Endothelial cell (in vitro differentiated cells): ENCODE measurements at places on chromosomes 16 and 17. TPM values are rescaled to one million over a fixed set of nuclear protein-coding genes. Genes with fewer than 3 reads are reported as not detected.

GRCh38 chr17:10211666-10212065 lies 13.3 kb upstream of the GAS7 start:
- no peak overlapping the region for H3K27ac ChIP-seq
- peaks cover 3% of the 10 kb centered on the region for H3K27me3 ChIP-seq
- no peak for DNase-seq
- H3K36me3 ChIP-seq: no peaks in the 10 kb centered on the region
- H3K4me1 ChIP-seq: peaks cover 9% of the 10 kb centered on the region

DNA sequence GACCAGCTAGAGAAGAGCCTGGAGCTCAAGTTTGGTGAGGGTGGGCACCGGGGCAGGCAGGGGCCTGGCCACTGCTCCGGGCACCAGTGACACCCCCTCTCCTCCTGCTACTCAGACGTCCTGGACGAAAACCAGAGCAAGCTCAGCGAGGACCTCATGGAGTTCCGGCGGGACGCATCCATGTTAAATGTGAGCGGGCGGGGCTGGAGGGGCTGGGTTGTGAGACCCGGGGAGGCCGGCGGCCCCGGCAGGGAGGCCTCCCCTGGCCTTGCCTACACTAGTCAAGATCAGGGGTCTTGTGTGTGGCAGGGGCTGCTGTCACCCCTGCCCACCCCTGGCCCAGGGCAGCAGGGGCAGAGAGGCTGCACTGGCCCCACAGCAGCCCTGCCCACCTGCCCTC lies 17.8 kb downstream of the TRAF7 start:
- H3K4me1 ChIP-seq: peaks cover 17% of the 10 kb centered on the region
- H3K27ac ChIP-seq: peak overlapping the region; percentile 52
- no peak for DNase-seq
- peaks cover 14% of the 10 kb centered on the region for H3K36me3 ChIP-seq

DNA sequence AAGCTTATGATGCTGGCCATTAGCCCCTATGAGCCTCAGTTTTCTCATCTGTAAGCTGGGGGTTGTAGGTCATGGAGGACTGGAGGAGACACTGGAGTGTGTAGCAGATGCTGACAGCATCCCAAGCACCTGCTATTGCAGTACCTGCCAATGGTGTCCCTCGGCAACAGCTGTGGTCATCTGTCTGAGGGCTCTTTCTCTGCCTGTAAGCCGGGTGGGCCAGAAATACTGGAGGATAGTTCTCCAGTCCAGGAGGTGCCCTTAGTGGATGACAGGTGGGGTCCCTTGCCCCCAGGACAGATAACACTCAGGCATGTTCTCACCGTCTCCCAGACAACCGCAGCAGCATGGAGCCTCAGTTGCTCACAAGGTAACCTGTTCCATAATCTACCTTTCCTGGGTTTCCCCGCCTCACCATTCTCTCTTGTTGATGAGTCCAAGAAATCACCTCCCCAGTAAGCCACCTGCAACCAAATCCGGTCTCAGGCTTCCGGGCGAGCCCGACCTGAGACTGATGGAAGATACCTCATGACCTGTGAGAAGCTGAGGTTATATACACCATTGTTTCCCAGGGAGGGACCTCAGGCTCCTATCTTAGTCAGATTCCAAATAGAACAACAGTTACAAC lies 23.8 kb downstream of the NLRP1 start:
- DNase-seq: no peak
- peaks cover 1% of the 10 kb centered on the region for H3K27me3 ChIP-seq
- H3K4me3 ChIP-seq: no peak overlapping the region
- no peaks in the 10 kb centered on the region for H3K4me1 ChIP-seq

DNA sequence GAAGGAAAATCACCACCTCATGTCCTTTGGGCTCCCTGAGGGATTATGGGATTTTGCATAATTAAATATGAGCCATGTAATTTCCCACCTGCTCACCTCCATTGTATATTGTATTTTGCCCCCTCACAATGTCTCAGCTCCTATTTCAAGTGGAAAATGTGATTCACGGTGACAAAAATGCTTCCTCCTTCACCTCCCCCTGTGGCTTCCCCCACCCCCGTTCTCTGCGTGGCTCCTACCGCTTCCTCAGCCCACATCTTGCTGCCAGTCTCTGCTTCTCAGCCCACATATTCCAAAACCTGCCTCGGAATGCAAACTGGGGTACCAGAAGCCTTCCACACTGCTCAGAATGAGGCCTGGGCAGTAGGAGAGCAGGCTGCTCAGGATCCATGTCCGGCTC lies 394.5 kb upstream of the C16orf82 start:
- H3K36me3 ChIP-seq: peaks cover 11% of the 10 kb centered on the region
- no peak overlapping the region for H3K4me3 ChIP-seq

DNA sequence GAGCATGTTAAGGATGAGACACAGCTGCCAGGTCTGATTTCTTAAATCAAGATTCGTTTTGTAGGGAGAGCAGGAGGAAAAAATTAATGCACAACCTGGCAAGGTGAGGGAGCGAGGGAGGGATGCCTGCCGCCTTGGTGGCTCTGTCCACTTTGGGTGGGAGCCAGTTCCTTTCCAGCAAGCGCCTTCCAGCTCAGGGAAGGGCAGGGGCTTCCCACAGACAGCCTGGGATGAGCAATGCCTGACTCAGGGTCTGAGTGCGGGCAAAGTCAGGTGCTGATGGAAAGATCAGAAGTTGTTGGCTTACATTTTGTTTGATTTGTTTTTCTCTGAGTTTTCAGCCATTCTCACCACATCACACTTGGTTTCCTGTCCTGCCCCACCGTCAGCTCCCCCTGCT lies 220.7 kb downstream of the ENGASE start:
- H3K4me3 ChIP-seq: no peak overlapping the region
- no peak for DNase-seq
- no peaks in the 10 kb centered on the region for H3K4me1 ChIP-seq
- peaks cover under 1% of the 10 kb centered on the region for H3K27me3 ChIP-seq
- no peaks in the 10 kb centered on the region for H3K36me3 ChIP-seq

DNA sequence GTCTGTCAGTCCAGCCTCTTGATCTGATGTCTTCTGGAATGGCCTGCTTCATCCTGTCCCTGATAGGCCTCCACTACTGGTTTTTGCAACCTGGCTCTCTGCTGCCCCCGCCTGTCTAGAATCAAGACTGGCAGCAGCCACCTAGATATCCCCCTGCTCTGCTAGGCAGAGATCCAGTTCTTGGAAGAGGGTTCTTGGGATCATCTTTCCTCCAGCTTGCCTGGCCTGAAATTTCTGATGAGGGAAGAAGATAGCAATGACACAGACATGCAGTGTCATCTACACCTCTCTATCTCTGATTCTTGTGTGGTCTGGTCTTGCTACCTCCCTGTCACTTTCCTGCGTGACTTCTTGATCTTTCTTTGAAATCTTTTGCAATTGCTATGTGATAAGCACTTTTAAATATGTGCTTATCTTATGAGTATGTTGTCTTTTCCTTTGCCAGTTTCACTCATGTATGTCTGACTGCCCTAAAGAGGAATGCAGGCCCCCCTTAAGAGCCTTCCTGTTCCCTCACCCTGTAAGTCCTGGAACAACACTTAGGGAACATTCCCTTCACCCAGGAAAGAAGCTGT lies 20.3 kb upstream of the NFATC3 start:
- H3K4me1 ChIP-seq: peaks cover 14% of the 10 kb centered on the region
- DNase-seq: peak; percentile 82

DNA sequence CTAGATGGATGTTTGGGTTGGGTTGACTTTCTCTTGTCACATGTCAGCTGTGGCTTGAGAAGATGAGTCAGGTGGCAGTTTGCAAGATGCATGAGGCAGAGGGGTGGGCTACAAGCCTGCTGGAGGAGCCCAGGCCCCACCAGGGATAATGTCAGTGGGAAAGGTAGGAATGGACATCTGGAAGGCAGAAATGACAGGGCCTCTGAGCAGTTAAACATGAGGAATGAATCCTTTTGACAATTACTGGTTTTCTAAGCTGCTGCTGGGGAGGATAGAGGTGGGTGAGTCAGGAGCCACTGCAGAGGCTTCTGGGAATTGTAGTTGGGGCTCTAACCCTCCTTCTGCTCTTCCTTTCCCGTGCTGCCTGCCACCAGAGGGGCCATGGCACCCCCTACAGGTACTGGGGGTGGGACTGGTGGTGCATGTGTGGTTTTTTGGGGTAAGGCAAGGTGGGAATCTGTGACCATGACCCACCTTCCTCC lies 15.7 kb downstream of the SLC52A1 start:
- peaks cover 52% of the 10 kb centered on the region for H3K36me3 ChIP-seq
- H3K4me1 ChIP-seq: peaks cover 3% of the 10 kb centered on the region

- peaks cover 3% of the 10 kb centered on the region for H3K4me1 ChIP-seq
- peaks cover 1% of the 10 kb centered on the region for H3K27me3 ChIP-seq
- no peak for DNase-seq
- H3K4me3 ChIP-seq: peak overlapping the region; percentile 48
Observed at GRCh38 chr16:89791278-89791995, 25.0 kb downstream of the FANCA start.

GRCh38 chr16:48317026-48317425 lies 68.2 kb downstream of the SIAH1 start:
- peaks cover 2% of the 10 kb centered on the region for H3K27me3 ChIP-seq
- H3K4me3 ChIP-seq: no peak overlapping the region
- H3K4me1 ChIP-seq: peaks cover 46% of the 10 kb centered on the region

GRCh38 chr17:14442798-14443528 lies 142.1 kb downstream of the HS3ST3B1 start:
- H3K36me3 ChIP-seq: no peaks in the 10 kb centered on the region
- no peaks in the 10 kb centered on the region for H3K4me1 ChIP-seq
- H3K27ac ChIP-seq: no peak overlapping the region
- H3K4me3 ChIP-seq: no peak overlapping the region
- DNase-seq: no peak

- peaks cover 17% of the 10 kb centered on the region for H3K27me3 ChIP-seq
- H3K4me1 ChIP-seq: peaks cover 36% of the 10 kb centered on the region
- peak within 1 kb of the TSS; percentile 89 for H3K4me3 ChIP-seq
- no peaks in the 10 kb centered on the region for H3K36me3 ChIP-seq
- DNase-seq: peak; percentile 74
- H3K27ac ChIP-seq: peak within 1 kb of the TSS; percentile 89
Observed at GRCh38 chr17:7704601-7705268, at the start of gene EFNB3. Gene EFNB3, plus strand, starts transcription at chr17:7705202. Its CDS starts 397 bp downstream, at chr17:7705599.

- H3K27me3 ChIP-seq: peaks cover 9% of the 10 kb centered on the region
- H3K27ac ChIP-seq: no peak overlapping the region
- H3K4me1 ChIP-seq: peaks cover 7% of the 10 kb centered on the region
- DNase-seq: no peak
Observed at GRCh38 chr17:78538033-78538776, 39.0 kb downstream of the DNAH17 start.

GRCh38 chr17:36722121-36722902 lies 120.9 kb downstream of the MRM1 start:
- peaks cover 5% of the 10 kb centered on the region for H3K4me1 ChIP-seq
- peaks cover 8% of the 10 kb centered on the region for H3K27me3 ChIP-seq
- peak overlapping the region; percentile 68 for H3K4me3 ChIP-seq
- peaks cover 4% of the 10 kb centered on the region for H3K36me3 ChIP-seq

DNA sequence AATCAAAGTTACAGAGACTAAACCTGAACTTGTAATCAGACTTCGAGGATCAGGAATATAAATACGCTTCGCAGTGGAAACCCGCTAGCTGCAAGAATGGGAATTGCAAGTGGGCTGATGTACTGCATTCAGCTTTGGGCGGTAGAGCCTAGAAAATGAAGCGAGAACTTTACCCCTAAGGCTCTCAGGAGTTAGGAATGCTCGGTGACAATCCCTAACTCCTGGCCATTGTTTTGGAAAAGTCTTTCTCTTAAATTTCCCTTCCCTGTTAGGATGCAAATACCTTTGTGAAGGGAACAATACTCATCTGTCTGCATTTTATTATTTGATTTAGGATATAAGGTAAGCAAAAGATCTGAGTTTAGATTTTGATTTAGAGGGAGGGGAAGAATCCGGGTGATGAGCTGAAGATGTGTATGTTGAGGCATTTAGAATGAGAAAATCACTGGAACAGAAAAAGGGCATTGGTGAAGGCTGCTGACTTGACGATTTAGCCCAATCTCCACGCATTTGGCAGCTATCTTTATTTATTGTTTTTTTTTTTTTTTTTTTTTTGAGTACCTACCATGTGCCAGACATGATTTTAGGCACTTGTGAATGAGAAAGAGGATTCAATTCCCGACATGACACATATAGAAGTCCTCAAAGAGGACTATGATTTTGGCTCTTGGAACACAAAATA lies 2.2 kb upstream of the TOX3 start:
- peaks cover 10% of the 10 kb centered on the region for H3K27me3 ChIP-seq
- H3K4me1 ChIP-seq: peaks cover 20% of the 10 kb centered on the region
- H3K36me3 ChIP-seq: no peaks in the 10 kb centered on the region
- no peak overlapping the region for H3K27ac ChIP-seq
- H3K4me3 ChIP-seq: no peak overlapping the region
- DNase-seq: peak; percentile 45

DNA sequence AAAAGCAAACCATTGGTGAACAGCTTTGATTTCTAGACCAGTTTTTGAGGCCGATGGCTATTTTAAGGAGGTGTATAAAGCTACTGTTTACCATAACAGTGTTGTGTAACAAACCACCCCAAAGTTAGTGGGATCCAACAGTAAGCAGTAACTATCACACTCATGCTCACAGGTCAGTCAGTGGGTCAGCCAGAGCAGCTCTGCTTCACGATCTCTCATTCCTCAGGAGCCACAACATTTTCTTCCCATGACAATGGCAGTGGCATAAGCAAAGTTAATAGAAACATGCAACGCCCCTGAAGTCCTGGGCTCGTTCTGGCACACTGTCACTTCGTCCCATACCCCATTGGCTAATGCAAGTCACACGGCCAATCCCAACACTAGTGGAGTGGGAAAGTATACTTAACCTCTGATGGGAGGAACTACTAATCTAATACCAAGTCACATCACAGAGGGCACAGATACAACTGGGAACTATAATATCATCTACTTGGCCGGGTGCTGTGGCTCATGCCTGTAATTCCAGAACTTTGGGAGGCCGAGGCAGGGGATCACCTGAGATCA lies 28.0 kb upstream of the B4GALNT2 start:
- DNase-seq: no peak
- H3K27me3 ChIP-seq: peaks cover 1% of the 10 kb centered on the region
- no peak overlapping the region for H3K4me3 ChIP-seq
- no peak overlapping the region for H3K27ac ChIP-seq

DNA sequence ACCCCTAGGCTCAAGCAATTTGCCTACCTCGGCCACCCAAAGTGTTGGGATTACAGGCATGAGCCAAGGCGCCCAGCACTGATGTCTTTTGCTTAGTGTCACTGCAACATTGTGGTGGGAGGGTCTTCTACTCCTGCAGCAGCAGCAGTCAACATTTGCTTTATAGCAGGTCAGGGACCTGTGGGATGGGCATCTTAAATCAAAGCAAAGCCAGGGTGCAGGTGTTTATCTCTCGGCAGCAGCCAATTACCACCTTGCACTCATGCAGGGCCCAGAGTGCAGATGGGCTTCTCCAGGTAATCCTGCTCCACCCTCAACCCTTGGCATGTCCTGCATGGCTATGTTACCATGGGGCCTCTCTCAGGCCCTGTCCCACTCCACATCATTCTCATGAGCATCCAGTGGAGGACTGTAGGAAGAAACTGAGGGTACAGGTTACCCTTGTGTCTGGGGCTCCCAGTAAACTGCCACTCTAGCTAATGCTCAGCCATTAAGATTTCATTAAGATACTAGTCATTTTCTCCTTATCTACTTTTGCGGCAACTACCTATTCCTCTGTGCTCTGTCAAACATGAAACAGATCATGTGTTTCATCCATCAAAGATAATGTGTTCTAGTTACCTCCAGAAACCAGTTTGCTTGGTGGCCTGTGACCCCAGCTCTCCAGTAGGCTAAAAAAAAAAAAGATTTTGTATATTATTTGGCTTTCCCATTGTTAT lies 16.8 kb downstream of the ADGRG5 start:
- H3K4me3 ChIP-seq: no peak overlapping the region
- H3K4me1 ChIP-seq: no peaks in the 10 kb centered on the region
- no peak overlapping the region for H3K27ac ChIP-seq
- H3K27me3 ChIP-seq: peaks cover 10% of the 10 kb centered on the region

Gene C17orf50
- total RNA-seq: 0.90 TPM

Gene SOST
- total RNA-seq: 29.6 TPM

Gene KRTAP4-16
- total RNA-seq: not detected

Gene ZNF652
- 36.0 TPM for total RNA-seq

Gene PIGL
- 23.1 TPM for total RNA-seq

Gene DHRS7C
- 0.31 TPM for total RNA-seq

Gene AIPL1
- not detected for total RNA-seq
